ENCODE measurements at places on chromosomes 16 and 17.
A peak's percentile ranks its signal among the peaks of the same experiment; 100 is the strongest.

DNA sequence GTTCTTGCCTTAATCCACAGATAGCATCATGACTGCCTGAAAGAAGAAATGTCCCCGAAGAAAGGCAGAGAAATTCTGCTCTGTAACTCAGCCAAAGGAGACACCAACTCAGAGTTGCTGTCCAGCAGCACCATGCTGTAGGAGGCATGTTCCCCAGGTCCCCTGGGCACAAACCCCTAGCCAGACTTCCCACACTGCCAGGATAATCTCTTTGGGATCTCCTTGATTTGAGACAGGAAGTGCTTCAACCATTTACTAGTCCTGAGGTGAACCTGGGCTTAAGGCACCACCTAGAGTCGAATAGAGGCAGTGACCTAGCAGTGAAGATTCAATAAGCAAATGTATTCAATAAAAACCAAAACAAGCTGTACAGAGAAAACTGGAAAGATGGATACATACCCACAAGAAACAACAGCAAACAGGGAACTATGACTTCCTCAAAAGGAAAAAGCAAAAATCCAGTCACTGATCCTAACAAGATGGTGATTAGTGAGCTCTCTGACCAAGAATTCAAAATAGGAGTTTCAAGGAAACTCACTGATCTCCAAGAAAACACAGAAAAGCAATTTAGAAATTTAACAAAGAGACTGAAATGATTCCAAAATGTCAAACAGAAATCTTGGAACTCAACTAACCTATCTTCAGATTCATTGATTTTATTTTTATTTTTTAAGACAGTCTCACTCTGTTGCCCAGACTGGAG lies 5.7 kb downstream of the OR4D2 start:
- no peak for DNase-seq

GRCh38 chr17:42618442-42619150 lies 9.1 kb downstream of the TUBG1 start:
- DNase-seq = peak; percentile 74

- no peak for DNase-seq
Measured at GRCh38 chr16:47777220-47777619, 316.1 kb downstream of the PHKB start.

- DNase-seq = no peak
Measured at GRCh38 chr17:11241611-11242226, 706 bp downstream of the SHISA6 start.

- DNase-seq = no peak
Measured at GRCh38 chr17:27622986-27623385, 8.0 kb upstream of the LGALS9 start.

- DNase-seq = no peak
Measured at GRCh38 chr17:49108318-49108717, 24.3 kb upstream of the B4GALNT2 start.

DNA sequence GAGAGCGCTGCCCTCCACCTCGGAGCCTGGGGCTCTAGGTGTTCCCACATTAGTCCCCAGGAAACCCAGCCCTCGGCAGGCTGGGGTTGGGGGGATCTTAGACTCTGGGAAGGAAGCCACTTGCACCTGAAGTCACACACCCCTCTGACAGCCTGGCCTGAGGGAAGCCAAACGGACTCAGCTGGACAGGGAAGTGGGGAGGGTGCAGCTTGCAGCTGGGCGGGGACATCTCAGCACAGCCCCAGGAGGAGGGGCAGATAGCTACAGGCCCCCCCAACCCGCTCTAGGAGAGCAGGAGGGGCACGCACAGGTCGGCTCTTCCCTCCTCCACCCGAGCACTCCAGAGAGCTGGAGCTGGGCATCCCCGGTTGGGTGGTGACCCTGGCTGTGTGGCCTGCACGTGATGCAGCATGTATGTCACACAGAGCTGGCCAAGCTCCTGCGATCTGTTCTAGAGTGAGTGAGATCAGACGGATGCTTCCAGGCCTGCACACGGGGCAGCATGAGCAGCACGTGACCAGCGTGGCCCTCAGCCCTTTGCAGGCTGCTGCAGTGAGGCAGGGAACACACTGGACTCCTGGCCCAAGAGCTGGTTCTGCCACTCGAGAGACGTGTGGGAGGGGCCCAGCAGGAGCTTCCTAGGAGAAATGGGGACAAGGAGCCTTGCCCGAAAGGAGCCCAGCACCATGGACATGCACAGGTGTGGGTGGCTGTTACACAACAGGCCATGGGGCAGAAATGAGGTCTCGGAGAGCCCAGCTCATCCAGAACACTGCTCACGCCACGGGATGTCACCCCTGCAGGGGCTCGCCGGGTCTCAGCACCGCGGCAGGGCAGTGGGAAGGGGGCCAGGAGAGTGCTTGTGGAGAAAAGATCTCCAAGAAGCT lies 15.4 kb downstream of the KIFC3 start:
- peak; percentile 84 for DNase-seq

- DNase-seq = no peak
Measured at GRCh38 chr16:14007450-14007849, 63.7 kb upstream of the MRTFB start.

DNA sequence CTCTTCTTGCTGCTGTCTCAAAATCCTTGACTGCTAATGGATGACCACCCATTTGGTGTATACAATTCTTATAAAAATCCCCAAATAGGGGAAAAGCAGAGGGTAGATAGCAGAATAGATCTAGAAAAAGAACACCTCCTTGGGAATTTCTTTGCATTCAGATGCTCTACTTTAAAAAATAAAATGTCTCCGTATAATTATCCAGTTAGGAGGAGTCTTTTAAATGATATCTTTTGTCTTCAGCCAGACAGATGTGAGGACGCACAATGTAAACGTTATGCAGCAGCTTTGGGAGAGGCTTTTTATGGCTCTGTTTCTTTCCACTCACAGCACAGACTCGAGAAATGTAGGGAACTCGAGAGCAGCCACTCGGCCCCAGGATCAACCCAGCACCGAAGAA lies 300.2 kb downstream of the IRF8 start:
- no peak for DNase-seq

GRCh38 chr17:61416540-61417363 lies 17.1 kb downstream of the TBX2 start:
- peak; percentile 97 for DNase-seq

GRCh38 chr17:57400648-57401047 lies 144.3 kb downstream of the MSI2 start:
- DNase-seq = no peak

All from right cardiac atrium (tissue), 5 donors.